ENCODE measurements at places on chromosomes 3 and 15.

GRCh38 chr15:29573197-29573838 is 248.9 kb downstream of the TJP1 start:
- no peak for DNase-seq

- peak; percentile 94 for DNase-seq
Measured at GRCh38 chr3:38496131-38496910, at the start of gene EXOG. TSS of gene EXOG (plus strand) at chr3:38496340. CDS start at chr3:38496368, 28 bp downstream.

DNA sequence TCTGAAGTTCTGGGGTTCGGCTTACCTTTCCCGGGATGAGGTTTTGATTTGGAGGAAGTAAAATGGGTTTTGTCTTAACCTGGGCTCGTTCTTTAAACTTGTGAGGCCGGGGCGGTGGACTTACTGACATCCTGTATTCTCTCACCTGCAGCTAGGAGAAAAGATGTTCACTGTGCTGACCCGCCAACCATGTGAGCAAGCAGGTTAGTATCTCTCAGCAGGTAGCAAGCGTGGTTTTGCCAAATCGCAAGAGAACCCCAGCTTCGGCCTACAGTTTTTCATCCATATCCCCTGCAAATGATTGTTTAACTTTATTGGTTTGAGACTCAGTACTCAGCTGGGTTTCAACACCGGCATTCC is 891 bp downstream of the ENTPD3 start:
- DNase-seq: no peak

GRCh38 chr3:50003824-50004223 is 63.9 kb downstream of the RBM6 start:
- DNase-seq: no peak

GRCh38 chr3:156542101-156543042 is 12.5 kb downstream of the SSR3 start:
- peak; percentile 25 for DNase-seq

DNA sequence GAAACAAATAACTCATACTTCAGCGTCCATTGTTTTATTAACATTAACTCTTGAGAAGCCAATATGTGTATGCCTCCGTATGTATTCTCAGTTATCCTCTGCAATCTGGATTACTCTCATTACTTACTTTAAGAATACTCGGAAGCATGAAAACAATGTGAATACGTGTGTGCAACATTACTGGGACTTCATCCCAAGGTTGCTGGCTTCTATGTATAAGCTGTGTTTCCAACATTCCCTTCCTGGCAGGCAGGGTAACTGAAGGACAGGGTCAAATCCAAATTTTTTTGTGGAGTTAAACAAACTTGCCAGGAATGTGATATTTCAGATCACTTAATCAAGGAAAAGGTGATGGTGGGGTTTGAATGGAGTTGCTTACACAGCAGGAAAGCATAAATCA is 34.5 kb upstream of the NR1I2 start:
- no peak for DNase-seq

DNA sequence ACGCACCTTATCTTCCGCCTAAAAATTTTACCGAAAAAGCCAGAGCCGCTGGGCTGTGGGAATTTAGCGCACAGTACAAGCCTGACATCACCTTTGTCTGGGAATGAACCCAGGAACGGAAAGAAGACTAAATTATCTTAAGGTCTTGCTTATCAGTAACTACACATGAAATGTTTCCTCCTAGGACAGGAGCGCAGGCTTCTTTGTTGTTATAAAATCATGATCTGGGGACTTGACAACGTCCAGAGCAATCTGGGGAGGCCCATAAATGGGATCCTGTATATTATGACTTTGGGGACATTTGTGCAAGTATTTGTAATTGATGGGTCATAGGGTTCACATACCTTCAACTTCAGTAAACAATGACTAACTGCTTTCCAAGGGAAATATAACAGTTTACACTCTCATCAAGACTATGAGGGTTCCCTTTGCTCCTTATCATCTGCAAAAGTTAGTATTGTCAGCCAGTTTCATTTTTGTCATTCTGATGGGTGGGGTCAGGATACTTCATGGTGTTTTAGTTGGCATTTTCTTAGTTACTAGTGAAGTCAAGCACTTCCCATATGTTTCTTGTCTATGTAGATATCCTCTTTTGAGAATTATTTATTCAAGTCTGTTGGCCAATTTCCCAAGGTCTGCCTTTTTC is 213.9 kb upstream of the PFN2 start:
- DNase-seq: no peak

DNA sequence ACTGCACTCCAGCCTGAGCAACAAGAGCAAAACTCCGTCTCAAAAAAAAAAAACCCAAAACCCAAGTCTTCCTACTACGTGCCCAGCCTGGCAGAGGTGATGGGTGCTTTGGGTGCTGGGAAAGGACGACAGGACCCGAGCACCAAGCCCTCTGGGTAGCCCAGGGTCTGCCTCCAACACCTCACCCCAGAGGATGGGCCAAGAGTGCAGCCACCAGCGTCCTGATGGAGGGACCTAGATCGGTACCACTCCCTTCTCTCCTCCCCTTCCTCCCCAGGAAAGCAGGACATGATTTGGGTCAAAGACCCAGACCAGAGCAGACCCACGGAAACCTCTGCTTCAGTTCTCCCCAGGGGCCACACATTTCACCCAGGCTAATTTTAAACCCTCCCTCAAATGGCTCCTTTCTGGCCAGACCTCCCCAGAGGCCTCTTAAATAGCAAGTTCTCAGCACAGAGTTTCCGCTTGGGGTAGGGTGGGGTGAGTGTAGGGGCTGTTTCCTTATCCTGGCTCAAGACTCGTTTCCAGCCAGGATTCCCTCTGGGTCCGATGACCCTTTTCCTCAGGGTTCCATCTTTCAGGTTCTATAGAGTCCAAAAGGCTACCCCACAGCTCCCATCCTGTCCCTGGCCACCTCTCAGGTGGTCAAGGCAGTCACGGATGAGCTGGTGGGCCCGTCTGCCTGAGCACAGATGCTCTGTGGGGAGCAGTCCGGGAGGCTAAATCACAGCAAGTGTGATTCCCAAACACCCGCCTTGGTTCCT is 20.5 kb downstream of the RBPMS2 start:
- DNase-seq: no peak

DNA sequence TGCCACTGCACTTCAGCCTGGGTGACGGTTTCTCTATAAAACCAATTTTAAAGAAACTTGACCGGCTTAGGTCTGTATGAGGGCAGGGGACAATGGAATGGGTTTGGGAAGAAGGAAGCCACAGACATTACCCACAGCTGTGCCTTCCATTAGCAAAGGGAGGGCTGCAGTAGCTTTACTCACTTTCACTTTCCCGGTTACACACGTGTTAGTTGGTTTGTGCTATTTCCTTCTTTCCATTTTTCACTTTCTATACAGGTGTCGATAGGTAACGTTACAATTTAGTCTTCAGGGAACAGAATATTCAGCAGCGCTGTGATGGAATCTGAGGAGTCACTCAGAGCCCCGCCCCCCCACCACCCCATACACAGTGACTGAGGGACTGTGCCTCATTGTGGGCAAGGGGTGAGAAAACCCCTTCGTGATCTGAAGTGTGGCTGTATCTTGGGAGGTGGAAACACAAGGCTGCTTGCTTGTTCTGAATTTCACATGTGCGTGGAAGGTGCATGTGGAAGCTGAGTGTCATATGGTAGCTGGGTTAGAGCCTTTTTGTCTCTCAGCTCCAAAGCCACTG is 44.8 kb upstream of the RPL32 start:
- no peak for DNase-seq

DNA sequence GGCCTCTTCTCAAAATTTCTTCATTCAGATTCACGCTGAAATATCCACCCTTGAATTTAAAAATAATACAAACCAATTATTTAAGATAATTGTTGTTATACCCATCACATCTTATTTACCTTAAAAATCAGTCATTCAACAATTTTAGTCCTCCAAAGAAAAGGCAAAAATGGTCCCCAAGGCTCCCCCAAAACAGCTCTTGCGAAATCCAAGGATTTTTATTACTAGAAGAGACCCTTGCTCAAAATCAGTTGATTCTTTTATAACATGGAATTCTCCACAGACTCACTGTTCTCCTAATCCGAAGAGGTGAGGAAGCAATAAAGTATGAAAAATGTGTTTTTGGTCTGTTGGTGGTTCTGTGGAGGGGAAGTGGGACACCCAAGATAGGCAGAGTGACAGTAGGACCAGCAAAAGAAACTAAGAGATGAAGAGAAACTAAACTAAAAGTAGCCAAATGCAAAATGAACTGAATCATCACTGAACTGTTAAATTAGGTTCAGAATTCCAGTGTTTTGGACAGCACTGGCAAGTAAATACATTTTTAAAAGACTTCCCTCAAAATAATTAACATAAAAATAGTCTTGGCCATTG is 19.1 kb upstream of the PLCH1 start:
- no peak for DNase-seq

DNA sequence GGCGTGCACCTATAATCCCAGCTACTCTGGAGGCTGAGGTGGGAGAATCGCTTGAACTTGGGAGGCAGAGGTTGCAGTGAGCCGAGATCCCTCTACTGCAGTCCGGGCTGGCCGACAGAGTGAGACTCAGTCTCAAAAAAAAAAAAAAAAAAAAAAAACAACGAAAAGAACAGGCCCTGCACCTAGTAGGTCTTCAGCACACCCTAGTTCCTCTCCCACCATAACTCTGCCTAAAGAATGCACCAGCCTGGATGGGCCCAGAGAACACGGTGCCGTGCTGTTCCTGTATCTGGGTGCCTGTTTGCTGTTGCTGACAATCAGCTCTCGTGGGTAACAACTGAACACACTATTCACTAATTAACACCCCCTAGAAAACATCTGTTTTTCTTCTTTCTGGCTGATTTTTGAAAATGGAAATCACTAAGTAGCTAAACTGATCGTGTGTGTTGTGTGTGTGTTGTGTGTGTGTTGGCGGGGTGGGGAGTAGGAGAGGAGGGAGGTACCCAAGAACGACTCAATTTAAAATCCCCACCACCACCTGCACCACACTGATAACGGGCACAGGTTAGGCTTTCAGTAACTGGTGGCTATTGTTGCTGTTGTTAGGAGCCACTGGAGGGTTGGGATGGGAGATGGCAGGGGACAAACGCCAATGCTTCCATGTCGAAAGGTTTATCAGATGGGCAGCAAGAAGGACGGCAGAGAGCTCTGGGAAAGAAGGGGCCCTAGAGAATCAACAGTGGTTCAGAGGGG is 40.6 kb upstream of the MEX3B start:
- no peak for DNase-seq

GRCh38 chr3:186824430-186825139 is 17.9 kb upstream of the ADIPOQ start:
- DNase-seq: no peak

- DNase-seq: no peak
Measured at GRCh38 chr15:40743485-40743901, 11.6 kb downstream of the RMDN3 start.

DNA sequence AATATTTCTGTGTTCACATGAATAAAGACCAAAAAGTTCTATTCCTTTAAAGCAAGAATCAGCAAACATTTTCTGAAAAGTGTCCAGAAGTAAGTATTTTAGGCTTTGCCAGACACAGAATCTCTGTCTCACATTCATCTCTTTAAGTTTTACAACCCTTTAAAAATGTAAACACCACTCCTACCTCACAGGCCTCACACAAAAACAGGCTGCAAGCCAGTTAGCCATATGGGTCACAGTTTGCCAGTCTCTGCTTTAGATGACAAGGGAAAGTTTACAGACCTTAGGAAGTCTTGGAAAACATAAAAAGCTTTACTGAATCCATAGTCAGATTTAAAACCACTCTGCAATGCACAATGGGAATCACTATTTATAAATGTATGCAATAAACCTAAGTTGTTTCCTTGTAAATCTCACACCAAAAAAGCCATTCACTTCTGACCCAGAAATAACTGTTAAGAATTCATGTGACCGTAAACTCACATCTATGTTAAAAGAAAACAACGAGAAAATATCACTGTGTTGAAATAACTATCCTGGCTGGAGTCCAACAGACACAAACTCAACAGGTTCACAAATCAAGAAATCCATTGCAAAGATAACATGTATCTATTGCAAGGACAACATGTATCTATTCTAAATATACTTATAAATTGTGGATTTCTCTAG is 308.2 kb downstream of the ULK4 start:
- peak; percentile 68 for DNase-seq

- no peak for DNase-seq
Measured at GRCh38 chr3:23996095-23996524, 51.0 kb downstream of the NR1D2 start.

GRCh38 chr3:173702561-173702960 is 305.0 kb downstream of the NLGN1 start:
- DNase-seq: no peak

GRCh38 chr15:68431792-68432401 is at the start of gene ITGA11:
TSS of gene ITGA11 (minus strand) at chr15:68432163. CDS start at chr15:68432066, 97 bp downstream.
- peak; percentile 78 for DNase-seq

GRCh38 chr15:60134609-60135008 is 130.5 kb downstream of the FOXB1 start:
- DNase-seq: peak; percentile 15

DNA sequence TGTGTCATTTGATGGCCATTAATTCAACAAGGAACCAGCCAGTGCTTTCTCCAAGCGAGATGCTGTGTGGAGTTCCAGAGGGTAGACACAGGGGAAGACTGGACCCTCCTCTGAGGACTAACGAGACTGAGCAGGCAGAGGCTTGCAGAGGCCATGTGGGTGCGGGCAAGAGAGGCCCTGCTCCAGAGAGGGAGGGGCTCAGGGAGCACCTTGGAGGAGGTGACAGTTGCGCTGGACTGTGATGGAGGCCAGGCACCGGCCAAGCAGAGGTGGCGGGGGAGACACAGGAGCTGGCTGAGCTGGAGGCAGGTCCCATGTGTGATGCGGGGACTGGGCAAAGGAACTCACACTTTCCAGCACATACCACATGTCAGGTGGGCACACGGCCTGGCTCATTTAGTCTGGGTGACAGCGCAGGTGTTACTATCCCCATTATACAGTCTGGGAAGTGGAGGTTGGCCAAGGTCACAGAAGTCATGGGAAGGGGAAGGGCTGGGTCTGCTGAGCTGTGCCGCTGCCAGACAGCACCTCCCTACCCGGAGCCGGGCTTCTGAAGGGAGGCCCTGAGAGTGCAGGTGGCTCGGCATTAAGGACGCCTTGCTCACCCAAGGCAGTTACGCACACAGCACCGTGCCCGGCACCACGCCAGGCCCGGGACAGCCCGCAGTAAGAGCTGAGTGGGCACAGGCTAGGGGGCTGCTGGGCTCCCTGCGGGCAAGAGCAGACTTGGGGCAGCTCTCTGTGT is 3.7 kb downstream of the MELTF start:
- DNase-seq: no peak

DNA sequence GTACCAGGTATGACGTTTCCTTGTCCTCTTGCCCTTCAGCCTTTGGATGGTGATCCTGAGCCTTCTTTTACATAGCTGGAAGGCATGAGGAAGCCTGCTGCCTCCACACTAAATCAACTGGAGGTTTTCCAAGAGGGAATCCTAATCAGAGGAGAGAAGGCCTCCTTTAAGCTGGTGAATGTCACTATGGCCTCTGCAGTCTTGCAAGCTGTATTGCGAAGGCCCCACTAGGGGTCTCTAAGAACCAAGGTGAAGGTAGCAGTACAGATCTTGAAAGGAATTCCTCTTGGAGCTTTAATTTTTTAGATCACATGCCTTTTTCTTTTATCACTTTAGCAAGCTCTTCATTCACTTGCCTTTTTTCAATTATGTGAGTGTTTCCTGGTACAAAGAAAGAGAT is 119.2 kb downstream of the GHSR start:
- no peak for DNase-seq

GRCh38 chr15:74369084-74369745 is 1.8 kb upstream of the CYP11A1 start:
- DNase-seq: no peak

- DNase-seq: no peak
Measured at GRCh38 chr3:51141573-51141972, 243.5 kb upstream of the MANF start.

- DNase-seq: no peak
Measured at GRCh38 chr15:88538972-88539371, 7.5 kb downstream of the DET1 start.

GRCh38 chr15:29156521-29156920 is 113.1 kb downstream of the NSMCE3 start:
- no peak for DNase-seq
